AG04449 (cell line): ENCODE measurements at places on chromosomes 5 and 9.

DNA sequence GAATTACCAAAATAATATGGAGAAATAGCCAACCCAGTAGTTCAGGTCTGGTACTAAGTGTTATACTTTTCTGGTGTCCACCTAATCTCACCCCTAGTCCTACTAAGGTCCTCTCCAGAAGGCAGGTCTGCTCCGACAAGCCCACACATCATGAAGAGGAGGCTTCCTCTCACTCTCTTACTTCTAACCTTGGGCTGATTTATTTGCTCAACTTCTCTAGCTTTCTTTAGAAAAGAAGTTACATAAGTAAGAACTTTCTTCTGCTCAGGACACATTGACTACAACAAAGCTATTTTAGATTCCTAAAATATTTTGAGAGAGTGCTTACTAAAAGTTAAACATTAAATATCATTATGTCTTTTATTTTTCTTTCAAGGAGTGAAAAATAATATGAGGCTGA is 329.7 kb upstream of the NREP start:
- no peak for DNase-seq

- DNase-seq: peak; percentile 58
Measured at GRCh38 chr5:140221697-140222223, 46.8 kb downstream of the CYSTM1 start.

- DNase-seq: no peak
Measured at GRCh38 chr9:72476100-72476499, 45.3 kb upstream of the TMC1 start.

DNA sequence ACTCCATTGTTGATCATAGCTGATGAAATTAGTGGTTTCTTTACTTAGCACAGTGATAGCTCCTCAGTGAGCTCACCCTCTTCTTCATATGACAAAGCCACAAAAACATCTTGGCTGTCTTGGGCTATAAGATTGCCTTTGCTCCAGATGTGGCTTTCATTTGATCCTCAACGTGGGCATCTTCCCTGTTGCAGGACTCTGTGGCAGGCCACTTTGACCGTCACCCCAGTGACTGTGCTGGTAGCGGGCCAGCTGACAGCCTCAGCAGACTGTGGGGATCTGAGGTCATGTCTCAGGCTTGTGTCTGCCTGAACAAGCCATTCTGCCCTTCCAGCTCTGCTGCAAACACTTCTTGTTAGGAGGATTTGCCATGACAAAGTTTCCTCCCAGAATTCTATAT is 422.2 kb downstream of the NR2F1-AS1 start:
- DNase-seq: no peak

DNA sequence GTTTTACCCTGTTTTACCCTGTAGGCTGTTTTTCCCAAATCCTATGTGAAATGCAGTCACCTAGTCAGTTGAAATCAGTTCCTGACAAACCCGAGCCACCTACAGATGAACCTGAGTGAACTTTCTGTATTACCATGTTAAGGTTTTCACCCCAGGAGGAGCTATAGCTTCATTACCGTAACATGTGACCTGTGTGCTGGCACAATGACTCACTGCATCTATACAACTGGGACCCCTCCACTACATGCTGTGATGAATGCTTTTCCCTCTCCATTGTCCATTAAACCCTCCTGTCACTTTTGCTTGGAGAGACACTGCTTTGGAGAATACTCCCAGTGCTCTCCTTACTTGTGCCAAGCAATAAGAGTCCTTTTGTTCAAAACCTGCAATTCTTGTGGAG is 1974.8 kb downstream of the EFNA5 start:
- no peak for DNase-seq

DNA sequence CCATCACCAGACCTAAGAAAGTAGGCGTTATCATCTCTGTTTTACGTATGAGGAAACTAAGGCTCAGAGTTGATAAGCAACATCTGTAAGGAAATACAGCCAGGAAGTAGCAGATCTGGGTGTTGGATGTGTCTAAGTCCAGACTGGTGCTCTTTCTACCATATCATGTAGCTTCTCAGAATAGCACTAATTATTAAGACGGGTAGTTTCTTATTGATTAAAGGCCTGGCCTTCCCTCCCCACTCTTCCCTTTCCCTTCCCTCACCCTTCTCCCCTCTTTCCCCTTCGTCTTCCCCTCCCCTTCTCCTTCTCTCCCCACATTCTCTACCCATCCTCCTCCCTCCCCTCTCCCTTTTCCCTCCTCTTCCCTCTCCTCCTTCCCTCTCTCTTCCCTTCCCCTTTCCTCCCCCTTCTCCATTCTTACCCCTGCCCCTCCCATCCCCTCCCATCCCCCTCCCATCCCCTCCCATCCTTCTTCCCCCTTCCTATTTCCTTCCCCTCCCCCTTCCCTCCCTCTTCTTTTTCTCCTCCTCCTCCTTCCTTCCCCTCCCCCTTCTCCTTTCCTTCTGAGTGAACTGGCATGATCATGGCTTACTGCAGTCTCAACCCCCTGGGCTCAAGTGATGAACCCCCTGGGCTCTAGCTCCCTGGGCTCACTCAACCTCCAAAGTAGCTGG is 79.4 kb downstream of the SNX24 start:
- no peak for DNase-seq

- no peak for DNase-seq
Measured at GRCh38 chr5:142571371-142571770, 114.5 kb downstream of the FGF1 start.

GRCh38 chr9:124495126-124496074 is 11.8 kb downstream of the NR5A1 start:
- no peak for DNase-seq

DNA sequence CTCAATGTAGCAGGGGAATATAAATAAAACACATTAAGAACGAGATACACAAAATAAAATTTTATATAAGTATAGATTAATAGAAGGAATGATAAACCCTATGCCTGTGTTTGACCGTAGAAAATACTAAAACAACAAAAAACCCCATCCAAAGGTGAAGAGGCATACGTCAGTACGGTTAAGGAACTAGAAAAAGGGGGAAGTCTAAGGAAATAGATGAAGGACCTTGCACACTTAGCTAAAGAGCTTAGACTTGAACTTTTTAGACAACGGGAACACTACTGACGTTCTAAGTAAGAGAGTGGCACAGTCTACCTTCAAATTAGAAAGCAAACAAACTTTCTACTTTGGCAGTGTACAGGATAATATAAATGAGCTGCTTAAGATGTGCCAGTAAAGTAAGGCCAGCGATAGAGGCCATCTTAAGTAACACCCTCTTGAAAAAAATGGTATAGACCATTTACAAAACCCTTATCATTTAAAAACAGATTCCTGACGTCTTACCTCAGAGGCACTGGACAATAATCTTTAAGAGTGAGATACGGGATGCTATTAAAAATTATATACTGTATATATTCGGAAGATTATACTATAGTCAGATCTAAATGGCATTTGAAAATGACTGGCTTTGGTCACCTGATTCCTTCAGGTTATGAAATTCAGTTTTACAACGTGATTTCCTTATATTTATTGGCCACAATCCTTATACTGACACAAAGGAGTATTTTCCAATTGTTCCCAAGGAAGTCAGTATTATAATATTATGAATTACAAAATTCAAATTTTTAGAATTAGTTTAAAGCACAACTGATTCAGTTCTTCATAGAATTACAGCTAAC is 8.5 kb downstream of the PANK3 start:
- DNase-seq: no peak

GRCh38 chr9:91421971-91422757 is 1.5 kb downstream of the NFIL3 start:
- DNase-seq: no peak

DNA sequence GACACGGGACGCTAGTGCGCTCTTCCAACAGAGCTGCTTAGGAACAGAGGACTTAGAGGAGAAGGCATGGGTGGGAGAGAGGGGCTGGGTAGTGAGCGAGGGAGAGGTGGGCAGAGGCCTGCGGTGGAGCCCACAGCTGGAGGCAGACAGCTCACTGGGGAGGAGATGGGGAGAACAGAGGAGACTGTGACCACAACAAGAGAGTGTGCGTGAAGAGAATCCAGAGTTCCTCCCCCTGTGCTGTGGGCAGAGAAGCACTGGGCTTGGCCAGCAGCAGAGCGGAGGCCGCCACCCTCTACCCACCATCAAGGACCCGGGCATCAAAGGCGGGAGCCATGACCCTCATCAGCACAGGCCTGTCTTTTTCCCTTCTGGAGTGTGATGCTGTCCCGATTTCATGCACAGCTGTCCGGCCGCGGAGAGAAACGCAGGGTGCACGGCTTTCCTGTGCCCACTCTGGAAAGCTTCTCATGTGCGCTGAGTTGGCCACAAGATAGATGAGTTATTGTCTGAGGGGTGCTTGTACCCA is 228.3 kb upstream of the IRX4 start:
- DNase-seq: no peak

GRCh38 chr5:128340648-128341047 is 197.4 kb downstream of the FBN2 start:
- no peak for DNase-seq

- no peak for DNase-seq
Measured at GRCh38 chr5:133868946-133869518, 99.4 kb downstream of the C5orf15 start.

DNA sequence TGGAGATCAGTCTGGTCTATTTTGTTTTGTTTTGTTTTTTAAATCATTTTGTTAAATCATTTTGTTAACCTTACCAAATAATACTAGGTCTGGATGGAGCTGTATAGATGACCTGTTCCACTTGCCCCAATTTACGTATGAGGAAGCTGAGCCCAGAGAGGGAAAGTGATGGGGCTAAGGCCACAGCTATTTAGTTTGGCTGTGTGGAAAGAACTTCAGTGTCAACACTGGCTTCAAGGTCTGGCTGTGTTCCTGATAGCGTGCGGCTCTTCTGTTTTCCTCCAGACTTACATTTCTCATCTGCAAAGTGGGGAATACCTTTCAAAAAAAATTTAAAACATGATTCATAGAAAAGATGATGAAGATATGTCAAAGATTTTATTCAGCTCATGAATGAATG is 112.5 kb downstream of the PTTG1 start:
- no peak for DNase-seq

DNA sequence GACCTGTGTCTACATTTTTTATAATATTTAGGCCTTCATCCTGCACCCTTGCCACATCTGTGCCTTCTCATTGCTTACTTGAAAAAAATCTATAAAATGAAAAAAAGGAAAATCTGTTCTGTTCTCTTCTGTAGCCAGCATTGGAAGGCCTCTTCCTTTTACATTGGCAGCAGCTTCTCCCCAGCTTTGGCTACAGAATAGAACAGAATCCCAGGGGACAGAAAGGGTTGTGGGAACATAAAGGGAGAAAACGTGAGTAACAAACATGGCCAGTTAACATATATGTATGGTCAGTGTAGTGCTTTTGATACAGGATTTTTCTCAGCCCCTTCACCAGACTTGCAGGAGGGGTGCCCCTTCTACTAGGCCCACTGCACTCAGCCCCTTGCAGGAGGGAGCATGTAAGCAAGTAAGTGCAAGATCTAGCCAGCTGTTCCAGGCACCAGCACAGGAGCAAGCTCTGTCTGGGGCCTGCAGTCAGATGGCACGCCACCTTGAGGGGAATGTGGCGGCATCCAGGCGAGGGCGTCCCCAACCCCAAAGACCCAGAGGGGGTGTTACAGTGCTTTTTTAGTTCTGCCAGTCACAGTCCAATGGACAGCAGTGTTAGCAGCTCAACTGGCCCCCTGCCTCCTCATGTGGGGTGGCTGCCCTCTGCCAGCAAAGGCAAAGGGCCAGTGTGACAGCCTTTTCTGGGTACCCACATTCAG is 330.5 kb upstream of the ZNF462 start:
- no peak for DNase-seq
